Inflammatory macrophage (primary cell): ENCODE measurements at places on chromosomes 12 and 14.

DNA sequence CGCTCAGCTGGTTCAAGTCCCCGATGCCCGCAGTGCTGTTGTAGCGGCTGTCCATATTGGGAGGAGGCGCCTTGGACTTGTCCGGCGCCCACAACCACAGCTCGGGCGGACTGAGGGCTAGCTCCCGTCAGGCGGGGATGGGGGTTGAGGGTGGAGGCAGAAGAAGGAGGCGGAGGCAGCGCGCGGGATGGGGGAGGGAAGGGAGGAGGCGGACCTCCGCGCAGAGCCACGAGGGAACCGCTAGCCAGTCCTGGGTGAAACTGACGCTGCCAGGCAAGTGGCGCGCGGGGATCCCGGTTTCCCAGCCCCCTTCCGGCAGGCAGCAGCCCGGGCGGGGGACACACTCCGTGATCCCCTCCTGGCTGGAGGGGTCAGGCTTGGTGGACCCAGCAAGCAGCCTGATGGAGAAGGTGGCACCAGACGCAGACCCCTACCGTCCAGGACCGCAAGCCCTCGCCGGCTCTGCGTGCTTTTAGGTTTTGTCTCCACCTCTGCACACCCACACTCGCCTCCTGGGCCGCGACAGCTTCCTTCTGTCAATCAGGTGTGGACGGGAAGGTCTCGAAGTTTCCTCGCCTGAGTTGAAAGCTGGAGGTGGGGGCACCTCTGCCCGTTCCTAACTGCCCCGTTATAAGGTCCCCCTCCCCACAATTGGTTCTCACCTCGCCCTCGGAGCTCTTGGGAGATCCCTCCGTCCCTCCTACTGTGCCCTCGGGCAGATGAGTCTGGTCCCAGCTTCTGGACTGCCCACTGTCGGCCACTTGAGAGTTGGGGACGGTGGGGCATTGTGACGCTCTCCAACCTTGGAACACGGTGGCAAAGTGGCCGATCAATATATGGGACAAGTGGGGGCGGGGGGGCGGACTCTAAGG, at the start of gene CPNE8:
Gene CPNE8, minus strand, starts transcription at position 112 of the 872 bp plus-strand sequence. Its CDS starts 57 bp downstream, at position 55.
- DNase-seq, result peak; percentile 70

GRCh38 chr12:101582937-101583336, 11.8 kb upstream of the MYBPC1 start:
- DNase-seq, result no peak

DNA sequence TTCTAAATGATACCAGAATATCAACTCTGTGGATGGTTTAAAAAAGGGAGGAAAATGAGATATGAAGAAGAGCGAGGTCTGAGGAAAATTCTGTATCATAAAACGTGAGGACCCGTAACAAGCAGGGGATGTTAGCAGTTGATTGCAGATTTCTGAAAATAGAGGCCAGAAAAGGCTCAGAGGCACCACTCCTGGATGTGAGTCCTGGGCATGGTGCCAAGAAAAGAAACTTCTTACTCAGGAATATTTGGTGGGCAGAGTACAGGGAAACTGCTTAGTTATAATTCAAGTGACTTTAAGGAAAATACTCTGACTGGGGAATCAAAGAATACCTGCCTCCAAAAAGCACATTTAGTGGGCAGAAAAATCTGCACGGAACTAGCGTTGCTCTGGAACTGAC, 85.5 kb downstream of the PRICKLE1 start:
- DNase-seq, result no peak

DNA sequence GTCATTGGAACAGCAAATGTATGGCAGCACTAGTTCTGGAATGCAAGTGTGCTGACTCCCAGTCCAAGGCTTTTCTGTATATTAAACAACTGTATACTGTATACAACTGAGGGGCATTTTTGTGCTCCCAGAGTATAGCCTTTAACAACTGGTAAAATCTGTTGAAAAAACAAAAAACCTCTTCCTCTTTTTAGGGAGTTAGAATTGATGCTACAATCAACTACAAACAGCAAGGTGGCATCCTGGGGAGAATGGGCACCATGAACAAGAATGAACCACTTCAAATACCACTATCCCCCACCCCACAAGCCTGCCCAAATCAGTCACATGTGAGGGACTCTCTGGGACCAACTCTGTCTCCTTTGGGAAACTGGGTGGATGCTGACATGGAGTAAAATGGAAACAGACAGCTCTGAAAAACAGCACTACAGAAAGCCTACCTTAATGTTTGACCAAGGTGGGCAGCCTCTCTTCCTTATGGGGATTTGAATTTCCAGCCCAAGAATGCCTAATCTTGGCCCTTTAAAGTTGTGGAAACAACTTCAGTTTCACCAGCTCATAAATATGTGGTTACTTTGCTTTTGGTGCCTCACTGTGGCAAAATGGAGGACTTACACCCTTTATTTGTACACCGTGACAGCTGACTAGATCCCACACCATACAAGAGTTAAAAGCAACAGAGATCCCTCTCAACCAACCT, 7.5 kb downstream of the VTI1B start:
- peak; percentile 52 for DNase-seq

DNA sequence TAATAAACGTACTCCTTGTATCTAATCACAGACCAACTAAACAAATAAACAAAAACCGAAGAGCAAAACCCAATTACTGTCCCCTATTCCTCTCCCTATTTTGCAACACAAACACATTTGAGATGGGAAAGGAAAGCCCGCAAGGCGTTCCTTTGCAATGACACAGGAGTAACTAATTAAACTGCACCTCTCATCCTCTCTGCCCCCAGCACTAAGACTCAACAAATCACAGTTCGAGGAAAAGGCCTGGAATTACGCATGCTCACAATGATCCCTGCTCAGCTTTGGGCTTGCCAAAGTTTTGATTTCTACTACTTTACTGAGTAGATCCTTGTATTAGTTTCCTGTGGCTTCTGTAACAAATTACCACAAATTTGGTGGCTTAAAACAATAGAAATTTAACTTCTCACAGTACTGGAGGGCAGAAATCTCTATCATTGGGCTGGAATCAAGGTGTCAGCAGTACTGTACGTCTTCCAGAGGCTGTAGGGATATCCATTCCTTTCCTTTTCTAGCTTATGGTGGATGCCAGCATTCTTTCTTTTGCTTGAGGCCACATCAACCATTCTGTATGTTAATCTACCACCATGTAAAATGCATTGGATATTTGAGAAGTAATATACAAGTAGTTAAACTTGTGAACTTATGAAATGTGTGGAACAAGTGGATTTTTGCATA, 123.0 kb downstream of the NAV3 start:
- no peak for DNase-seq

- no peak for DNase-seq
These were observed 301.5 kb upstream of the FBXO33 start for GRCh38 chr14:39733741-39734140.

DNA sequence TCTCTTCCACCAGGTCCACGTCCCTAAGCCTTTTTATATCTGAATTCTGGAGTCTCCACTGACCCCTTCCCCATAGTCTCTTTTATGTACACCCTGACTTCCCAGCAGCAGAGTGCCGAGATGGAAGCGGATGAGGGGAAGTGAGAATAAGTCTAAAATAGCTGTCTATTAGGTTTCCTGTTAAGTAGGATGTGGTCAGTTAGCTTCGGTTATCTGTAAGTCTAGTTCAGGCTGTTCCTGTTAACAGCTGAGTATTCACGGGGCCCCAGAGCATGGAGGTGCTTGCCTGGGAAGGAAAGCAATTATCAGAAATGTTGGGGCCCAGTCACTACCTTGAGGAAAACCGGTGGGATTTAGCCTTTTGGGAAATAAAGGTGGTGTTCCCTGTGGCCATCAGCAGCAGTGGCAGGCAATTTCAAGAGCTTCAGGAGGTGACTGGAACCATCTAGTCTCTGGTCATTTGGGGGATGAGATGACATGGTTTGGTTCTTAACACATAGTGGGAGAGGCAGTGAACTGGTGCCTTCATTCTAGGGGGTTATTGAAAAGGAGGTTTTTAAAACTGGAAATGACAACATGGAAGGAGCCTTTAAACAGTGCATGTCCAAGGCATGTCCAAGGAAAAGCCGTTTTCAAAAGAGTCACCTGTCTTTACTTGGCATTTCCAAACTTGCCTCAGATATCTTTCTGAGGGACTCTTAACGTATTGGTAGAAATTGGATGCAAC, 21.8 kb downstream of the CHST11 start:
- peak; percentile 62 for DNase-seq

DNA sequence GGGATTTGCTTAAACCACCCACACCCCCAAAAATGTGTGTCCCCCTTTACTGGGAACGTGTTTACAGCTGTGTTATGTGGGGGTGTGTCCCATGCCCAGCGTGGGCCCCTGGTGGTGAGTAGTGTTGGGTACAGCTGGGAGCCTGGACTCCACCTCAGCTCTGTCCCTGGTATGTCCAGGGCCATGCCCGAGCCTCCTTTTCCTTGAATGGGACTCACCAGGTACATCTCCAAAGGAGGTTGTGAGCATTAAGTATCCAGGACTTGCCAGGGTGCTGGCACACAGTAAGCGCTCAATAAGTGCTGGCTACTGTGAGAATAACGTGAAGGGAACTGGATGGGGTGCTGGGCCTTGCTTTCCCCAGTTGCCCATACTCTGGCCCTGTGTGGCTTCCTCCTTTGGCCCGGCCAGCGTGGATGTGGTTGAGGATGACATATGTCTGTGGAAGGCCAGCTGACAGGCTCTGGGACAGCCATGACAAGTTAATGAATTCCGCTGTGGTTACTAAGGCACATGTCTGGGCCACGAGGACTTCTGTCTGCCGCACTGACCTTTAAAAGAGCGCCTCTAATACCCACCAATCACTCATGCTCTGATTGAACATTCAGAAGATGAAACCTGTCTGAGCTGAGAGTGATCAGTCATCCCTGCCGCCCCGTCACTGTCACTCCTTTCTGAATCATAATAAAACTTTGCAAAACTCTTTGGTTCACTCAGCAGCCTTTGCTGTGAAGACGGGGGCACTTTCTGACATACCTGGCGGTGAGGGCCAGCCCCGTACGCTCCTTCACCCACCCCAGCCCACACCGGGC, 74.7 kb downstream of the DIO3 start:
- peak; percentile 57 for DNase-seq

DNA sequence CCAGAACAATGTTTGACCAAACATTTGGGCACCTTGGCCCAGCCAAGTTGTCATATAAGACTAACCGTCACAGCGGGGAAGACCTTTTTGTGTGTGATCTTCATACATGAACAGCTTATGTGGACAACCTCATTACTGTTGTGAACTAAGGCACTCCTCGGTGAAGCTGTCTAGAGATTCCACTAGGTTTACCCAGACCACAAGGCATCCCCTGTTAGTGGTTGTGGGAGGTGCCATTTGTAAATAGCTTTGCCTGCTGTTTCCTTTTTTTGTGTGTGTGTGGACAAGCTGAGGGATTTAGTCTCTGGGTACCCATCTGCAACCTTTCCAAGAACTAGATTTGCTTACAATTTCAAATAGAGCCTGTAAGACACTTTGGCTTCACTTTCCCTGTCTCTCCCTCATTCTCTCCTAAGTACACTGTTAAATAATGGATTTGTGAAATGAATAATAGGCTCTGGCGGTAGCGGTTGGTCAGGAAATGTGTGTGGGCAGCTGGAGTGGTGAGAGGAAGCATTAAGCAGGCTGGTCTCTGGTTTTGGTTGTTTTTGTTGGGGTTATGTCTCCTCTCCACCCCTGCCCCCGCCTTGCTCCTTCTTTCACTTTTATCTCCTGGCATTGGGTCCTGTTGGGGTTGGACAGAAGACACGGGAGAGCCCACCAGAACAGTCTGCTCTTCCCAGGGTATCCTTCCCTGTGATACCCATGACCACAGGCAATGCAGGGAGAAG, 727.6 kb downstream of the VRK1 start:
- peak; percentile 7 for DNase-seq

DNA sequence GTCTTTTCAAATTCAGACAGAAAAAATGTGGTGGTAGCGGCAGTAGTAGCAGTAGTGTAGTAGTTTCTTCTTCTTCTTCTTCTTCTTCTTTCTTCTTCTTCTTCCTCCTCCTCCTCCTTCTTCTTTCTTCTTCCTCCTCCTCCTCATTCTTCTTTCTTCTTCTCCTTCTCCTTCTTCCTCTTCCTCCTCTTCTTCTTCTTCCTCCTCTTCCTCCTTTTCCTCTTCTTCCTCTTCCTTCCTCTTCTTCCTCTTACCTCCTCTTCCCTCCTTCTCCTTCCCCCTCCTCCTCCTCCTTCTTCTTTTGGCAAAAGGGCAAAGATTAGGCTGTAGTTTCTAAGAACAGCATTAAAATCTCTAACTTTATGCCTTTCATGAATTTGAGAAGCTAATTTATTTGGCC, 59.6 kb upstream of the INSM2 start:
- no peak for DNase-seq

- DNase-seq, result no peak
These were observed 58.0 kb downstream of the NUAK1 start for GRCh38 chr12:106080791-106081170.

DNA sequence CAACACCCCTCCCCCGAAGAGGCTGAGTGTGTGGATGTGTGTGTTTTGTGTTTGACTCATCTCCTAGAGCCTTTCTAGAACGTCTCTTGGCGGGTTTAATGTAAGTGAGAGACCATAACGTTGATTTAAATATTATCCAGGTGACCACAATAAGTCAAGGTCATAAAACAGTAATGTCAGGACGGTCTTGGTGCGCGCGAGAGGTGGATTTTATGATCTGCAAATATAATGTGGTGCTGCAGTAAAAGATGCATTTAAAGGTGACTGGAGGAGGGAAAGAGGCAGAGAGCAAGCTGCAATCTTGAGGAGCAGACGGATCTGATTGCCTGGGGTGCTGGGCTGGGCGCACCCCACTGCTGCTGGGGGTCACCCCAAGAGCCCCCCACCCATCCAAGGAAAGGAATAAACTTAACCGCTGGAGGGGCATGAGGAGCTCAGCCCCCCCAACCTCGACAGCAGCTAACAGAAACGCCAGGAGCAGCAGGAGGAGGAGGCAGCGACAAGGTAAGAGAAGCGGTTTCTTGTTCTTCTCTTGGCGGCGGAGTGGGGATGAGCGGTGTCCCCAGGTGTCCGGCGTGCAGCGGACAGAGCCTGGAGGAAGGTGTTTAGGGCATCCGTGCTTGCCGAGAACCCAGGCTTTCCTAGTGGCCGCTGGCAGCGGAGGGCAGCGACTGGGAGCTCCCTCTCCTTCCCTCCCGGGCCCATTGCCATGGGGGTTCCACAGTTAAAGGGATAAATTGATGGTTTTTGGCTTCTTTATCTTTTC, 5.5 kb downstream of the HOXC10 start:
- no peak for DNase-seq

DNA sequence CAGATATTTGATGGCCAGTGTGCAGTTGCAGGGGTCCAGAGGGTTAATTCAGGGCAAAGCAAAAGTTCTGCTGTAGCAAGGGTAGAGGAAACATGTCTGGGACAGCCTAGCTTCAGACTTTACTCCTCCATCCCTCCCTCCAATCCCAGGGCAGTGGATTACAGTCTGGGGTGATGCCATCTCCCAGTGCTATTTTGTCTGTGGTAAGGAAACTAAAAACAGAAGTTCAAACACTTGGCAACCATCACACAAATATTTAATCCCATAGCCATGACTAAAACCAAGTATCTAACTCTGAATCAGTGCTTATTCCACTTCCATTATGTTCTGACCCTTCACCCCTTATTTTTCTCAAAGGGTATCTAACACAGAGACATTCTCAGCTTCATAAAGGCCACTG, 61.8 kb downstream of the PIK3C2G start:
- DNase-seq, result no peak

GRCh38 chr12:20289520-20289919, 78.8 kb upstream of the PDE3A start:
- no peak for DNase-seq
